ENCODE measurements at places on chromosomes 6 and 20.

- no peak for DNase-seq
Measured at GRCh38 chr20:64242003-64242796, 13.3 kb upstream of the PCMTD2 start.

DNA sequence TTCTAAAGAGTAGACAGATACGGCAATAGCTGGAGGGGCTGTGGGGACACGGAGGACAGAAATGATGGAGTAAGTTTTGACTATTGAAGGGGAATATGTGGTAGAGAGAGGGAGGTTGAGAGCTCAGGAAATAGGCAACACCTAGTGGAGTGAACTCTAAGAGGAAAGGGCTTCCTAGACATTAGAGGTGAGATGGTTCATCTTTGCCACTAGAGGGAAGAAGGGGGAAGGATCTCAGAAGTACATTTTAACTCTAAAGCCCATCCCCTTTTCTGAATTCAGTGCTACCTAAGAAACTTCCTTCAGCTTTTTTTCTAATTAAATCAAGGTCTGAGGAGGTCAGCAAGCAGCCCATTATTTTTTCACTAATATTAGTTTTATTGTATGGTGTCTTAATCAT is 689.4 kb upstream of the MAP3K7 start:
- peak; percentile 63 for DNase-seq

DNA sequence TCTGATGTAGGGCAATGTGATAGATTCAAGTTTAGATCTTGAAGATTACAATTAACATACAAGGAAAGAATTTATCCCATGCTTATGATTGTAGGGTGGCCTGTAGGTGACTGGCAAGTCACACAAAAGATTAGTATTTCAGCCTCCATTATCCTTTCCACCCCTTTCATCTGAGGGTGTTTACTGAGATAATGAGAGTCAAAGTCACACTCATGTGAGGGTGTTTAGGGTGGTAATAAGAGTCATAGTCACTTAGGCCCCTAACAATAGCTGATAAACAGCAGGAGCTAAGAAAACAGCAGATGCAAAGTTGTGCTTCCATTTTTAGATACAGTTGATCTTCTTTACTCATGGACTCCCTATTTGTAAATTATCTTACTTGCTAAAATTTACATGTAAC is 11.4 kb downstream of the FAM184A start:
- no peak for DNase-seq

DNA sequence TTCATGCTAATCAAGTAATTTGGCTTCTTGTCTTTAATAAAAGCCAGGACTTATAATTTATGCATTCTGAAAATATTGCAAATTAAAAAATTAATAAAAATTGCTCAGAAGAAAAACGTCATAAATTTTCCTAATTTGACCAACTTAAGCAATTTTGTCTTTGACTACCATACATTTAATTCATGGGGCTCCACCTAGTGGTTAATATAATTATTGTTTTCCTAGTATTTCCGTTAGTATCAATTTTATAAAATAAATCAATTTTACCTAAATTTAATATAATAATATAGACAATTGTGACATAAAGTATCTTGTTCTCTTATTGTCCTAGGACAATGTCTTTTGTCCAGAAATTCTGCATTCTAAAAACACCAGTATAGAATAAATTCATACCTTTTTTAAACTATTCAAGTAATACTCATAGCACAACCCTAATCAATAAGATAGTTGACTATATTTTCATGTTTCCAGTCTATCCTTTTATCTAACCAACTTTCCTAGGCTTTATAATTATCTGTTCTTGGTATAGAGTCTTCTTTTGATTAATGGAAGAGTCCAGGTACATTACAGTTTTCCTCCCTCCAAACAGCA is 319.9 kb downstream of the TRDN start:
- DNase-seq, result peak; percentile 51

GRCh38 chr6:73954881-73955280 is 258.9 kb downstream of the CD109 start:
- no peak for DNase-seq

DNA sequence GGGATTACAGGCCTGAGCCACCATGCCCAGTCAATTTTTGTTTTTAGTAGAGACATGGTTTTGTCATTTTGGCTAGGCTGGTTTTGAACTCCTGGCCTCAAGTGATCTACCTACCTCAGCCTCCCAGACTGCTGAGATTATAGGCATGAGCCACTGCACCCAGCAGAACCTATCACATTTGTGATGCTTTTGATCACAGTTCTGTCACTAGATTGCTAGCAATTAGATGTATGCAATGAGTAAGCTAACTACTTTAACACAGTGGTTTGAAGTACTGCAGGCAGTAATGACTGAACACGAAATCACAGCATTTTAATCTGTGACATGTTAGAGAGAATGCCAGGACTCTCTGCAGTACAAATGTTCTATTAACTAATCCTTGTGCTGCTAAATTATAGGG is 19.6 kb upstream of the SAMHD1 start:
- DNase-seq, result no peak

DNA sequence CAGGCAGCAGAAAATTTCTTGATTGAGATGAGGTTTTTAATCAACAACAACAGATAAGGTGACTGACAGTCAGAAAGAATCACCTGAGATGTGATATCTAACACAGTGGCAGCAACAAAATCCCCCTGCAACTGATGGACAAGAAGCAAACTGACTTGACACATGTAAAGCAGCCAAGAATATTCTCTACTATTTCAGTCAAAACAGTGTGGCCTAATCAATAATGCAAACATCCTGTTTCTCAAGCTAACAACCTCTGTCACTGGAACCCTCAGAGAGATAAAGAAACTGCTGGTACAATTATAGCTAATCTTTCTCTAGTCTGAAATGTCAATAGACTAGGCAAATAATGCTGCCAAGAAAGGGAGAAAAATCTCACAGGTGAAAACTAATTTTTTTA is 4.6 kb upstream of the CGA start:
- no peak for DNase-seq

GRCh38 chr6:170106906-170107525 is 183.9 kb downstream of the DLL1 start:
- no peak for DNase-seq

- peak; percentile 41 for DNase-seq
Measured at GRCh38 chr6:21947731-21948386, 349.0 kb downstream of the PRL start.

- DNase-seq, result no peak
Measured at GRCh38 chr20:58130156-58130555, 98.3 kb downstream of the ANKRD60 start.

- no peak for DNase-seq
Measured at GRCh38 chr6:120994573-120994967, 339.7 kb downstream of the TBC1D32 start.

DNA sequence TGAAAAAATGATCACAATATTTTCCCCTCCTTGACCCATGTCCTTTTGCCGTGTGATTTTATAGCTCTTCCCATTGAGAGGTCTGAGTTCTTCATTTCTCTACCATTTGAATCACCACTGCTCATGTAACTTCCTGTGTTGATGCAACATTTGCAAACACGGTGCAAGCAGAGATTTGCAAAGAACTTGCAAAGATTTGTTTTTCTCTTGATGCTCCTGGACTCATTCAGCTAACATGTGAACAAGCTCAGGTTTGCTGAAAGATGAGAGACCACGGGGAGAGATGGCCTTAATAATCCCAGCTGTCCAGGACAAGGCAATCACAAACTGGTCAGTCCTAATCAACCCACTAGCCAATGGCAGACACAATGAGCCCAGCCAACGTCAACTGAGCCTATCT is 8.6 kb downstream of the VNN2 start:
- peak; percentile 63 for DNase-seq

- peak; percentile 83 for DNase-seq
Measured at GRCh38 chr6:2952557-2953095, 18.7 kb downstream of the SERPINB6 start.

DNA sequence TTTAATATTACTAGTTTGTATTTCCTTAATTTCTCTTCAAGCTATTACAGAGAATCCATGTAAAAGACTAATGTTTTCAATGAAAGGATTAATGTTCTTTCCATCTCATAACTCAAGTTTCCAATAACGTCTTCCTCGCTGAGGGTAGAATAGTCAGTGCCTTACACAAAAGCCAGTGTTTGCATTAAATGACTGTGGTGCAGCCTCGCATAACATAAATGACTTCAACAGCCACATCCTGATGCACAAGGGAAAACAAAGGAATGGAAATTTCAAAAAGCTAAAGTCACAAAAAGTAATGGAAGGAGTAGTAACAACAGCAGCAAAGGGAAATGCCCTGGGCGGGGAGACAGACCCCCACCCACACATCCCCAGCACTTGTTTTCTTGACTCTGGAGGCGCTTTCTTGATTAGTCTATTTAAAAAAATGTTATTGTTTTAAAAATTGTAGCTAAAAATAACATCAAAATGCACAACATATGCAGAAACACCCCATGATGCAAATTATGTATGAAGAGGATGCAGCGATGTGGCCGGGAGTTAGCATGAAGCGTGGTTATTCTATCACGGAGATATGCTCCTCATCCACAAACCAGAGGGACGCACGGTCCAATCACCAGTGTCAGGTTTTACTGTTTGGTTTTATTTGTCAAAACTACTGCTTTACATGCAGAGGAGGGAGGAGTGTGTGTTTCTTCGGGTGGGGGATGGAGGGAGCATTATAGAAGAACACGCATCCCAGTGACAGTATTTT is 228.6 kb downstream of the GMPR start:
- no peak for DNase-seq

GRCh38 chr20:25165128-25165527 is 30.4 kb upstream of the ENTPD6 start:
- DNase-seq, result no peak

GRCh38 chr6:106667022-106667402 is 37.6 kb downstream of the QRSL1 start:
- DNase-seq, result no peak

DNA sequence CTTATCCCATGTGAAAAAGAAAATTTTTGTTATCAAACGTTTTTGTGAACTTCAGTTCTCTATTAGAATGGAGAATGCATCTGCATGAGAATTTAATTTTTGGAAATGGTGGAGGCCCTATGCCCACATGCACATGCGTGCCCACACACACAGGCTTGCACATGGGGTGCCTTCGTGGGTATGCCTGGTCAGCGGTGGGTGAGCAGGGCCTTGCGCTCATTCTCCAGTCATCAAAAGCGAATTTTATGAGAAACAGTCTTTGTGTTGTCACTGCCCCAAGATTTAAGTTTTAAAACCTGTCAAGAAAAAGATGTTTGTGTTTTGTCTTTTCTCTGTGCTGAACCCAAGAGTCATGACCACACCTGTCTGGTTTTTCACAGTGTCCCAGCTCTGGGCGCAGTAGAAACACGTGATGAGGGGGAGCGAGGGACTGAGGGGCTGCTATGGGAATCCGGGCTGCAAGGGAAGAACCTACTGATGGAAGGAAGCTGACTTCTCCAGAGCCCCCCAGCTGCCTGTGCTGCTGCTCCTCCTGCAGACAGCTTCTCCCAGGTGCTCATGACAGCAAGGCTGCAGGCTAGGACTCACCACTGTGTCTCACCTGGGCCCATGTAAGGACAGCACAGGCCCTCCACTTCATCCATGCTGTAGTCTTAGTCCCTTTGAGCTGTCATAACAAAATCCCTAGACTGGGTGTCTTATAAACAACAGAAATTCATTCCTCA is 153.6 kb downstream of the SYCP2 start:
- DNase-seq, result no peak

DNA sequence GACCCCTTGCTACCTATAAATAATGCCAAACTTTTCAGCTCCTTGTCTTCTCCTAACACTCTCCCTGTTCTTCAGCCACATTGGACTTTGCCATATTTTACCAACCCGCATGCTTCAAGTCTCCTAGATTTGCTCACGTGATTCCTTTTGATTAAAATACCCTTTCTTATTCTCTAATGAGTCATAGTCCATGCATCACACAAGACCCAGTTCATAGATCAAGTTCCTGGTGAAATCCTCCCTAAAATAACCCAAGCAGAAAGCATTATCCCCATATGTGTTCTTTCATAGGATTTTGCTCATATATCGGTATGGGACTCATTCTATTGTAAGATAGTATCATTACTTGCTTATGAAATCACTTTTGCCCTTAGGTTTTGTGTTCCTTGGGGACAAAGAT is 108.9 kb upstream of the STXBP5 start:
- no peak for DNase-seq

GRCh38 chr20:58310291-58310782 is 822 bp downstream of the RAB22A start:
- peak; percentile 30 for DNase-seq

DNA sequence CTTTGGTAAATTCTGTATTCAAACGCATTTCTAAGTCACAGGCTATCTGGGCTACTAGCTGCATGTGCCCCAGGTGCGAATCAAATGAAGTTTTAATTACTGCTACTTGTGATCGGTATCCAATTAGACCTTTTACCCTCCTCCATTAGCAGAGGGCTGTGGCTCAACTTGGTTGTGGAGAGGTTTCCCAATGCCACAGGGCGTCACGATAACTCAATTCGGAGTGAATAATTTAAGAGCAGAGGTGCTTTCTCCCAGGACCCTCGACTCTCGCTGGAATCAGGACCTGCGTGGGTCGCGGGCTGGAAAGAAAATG is 640 bp downstream of the SAYSD1 start:
- DNase-seq, result no peak

- DNase-seq, result no peak
Measured at GRCh38 chr6:42966571-42966970, 6.0 kb downstream of the GNMT start.

DNA sequence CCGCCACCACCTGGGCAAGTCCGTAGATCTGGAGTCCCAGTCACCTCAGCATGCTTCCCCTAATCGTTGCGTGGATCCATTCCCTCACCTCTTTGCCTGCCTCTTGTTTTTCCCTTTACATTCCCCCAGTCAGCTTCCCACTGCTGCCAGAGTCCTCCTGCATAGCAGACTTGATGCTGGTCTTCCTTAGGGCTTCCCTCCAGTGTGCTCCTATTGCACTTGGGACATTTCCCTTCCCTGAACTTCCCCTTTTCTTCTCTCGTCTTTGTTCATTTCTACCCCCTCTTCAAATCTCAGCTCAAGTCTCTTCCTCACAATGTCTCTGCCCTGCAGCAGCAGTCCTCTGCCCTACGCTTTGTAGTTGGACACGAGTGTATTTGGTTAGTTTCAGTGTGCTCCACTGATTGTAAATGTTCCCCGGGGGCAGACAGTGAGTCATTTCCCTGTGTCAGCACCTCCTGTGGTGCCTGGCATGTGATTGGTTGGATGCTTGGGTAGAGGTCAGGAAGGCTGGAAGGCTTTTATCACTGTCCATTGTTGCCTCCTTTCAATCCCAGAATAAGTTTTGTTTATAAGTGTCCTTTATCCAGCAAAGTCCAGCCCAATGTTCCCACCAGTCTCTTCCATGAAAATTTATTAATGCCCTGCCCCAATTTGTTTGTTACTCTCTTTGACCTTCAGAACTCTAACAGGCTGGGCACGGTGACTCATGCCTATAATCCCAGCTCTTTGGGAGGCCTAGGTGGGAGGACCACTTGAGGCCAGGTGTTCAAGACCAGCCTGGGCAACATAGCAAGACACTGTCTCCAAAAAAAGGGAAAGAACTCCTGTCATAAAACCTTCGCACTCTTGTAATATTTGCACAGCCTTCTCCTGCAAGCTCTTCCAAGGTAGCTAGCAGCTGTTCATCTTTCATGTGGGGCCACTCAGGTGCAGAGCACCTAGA is 38.3 kb downstream of the FAM120B start:
- peak; percentile 87 for DNase-seq
